ENCODE measurements at places on chromosomes 6 and 20.
A peak's percentile ranks its signal among the peaks of the same experiment; 100 is the strongest.

- DNase-seq: no peak
- no peak overlapping the region for H3K4me3 ChIP-seq
- no peaks in the 10 kb centered on the region for H3K4me1 ChIP-seq
Observed at GRCh38 chr20:34629904-34630303, 47.0 kb downstream of the PIGU start.

DNA sequence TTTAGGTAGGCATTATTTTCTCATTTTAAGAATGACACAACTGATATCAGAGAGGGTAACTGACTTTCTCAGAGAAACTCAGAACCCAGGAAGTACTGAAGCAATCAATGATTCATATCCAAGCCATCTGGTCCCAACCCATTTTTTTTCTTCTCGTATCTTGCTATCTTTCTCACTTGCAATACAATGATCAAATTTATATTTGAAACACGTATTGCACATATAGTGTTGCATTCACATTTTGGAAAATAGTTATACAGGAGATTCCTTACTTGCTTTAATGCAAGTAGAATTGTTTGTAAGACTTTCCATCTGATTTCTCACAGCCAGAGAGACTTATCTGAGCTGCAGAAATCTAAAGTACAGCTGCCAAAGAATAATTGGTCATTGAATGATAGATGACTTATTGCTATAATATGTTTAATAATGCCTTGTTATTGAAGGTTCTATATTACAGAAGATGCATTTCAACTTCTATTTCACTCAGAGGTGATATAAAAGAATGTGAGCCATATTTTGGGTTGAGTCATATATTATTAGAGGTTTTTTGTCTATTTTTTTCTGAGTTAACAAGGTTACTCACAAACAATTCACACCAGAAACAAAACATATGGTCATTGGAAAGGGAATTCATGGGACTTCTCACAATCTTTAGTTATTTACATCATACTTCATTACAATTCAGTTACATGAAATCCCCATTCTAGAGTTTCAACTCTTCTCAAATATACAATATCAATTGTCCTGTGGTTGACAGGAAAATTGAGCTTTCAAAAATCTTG lies 337.5 kb upstream of the CITED2 start:
- no peak overlapping the region for H3K27ac ChIP-seq
- peaks cover 13% of the 10 kb centered on the region for H3K4me1 ChIP-seq
- no peaks in the 10 kb centered on the region for H3K27me3 ChIP-seq
- no peak overlapping the region for H3K4me3 ChIP-seq
- H3K36me3 ChIP-seq: no peaks in the 10 kb centered on the region

GRCh38 chr6:162962093-162962492 lies 234.3 kb downstream of the PACRG start:
- H3K27me3 ChIP-seq: no peaks in the 10 kb centered on the region
- no peak overlapping the region for H3K4me3 ChIP-seq
- H3K27ac ChIP-seq: no peak overlapping the region
- H3K4me1 ChIP-seq: peaks cover 12% of the 10 kb centered on the region

GRCh38 chr6:17240803-17241500 lies 40.2 kb upstream of the RBM24 start:
- H3K36me3 ChIP-seq: no peaks in the 10 kb centered on the region
- DNase-seq: no peak
- H3K27me3 ChIP-seq: no peaks in the 10 kb centered on the region
- H3K4me1 ChIP-seq: no peaks in the 10 kb centered on the region
- H3K27ac ChIP-seq: no peak overlapping the region
- H3K4me3 ChIP-seq: no peak overlapping the region

- no peak overlapping the region for H3K4me3 ChIP-seq
- H3K4me1 ChIP-seq: no peaks in the 10 kb centered on the region
- no peak overlapping the region for H3K27ac ChIP-seq
- DNase-seq: no peak
- H3K36me3 ChIP-seq: no peaks in the 10 kb centered on the region
Observed at GRCh38 chr20:46544576-46544975, 5.9 kb downstream of the OCSTAMP start.

GRCh38 chr20:41004531-41005360 lies 23.9 kb upstream of the TOP1 start:
- H3K27me3 ChIP-seq: no peaks in the 10 kb centered on the region
- H3K36me3 ChIP-seq: no peaks in the 10 kb centered on the region
- peak overlapping the region; percentile 13 for H3K27ac ChIP-seq
- DNase-seq: no peak
- peak overlapping the region; percentile 25 for H3K4me3 ChIP-seq

GRCh38 chr20:17571153-17571527 lies 1.3 kb downstream of the DSTN start:
- H3K27ac ChIP-seq: peak overlapping the region; percentile 99
- H3K4me3 ChIP-seq: peak overlapping the region; percentile 97
- DNase-seq: no peak
- no peaks in the 10 kb centered on the region for H3K4me1 ChIP-seq
- H3K36me3 ChIP-seq: peaks cover 14% of the 10 kb centered on the region

DNA sequence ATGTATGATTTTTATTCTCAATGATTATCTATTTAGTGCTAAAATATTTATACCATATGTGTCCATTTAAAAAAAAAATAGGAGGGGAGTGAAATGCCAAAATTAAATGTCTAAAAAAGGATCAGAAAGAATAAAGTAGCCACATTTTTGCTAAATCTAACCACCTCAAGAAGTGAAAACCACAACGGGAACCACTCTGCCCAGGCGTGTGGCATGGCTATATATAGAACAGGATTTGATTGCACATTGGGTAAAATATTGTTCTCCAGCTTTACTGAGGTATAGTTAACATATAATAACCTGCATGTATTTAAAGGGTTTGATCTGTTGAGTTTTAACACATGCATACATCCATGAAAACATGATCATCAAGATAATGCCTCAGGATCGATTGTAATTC lies 19.0 kb upstream of the AFDN start:
- no peak overlapping the region for H3K4me3 ChIP-seq
- H3K27me3 ChIP-seq: no peaks in the 10 kb centered on the region
- H3K4me1 ChIP-seq: peaks cover 8% of the 10 kb centered on the region
- H3K36me3 ChIP-seq: no peaks in the 10 kb centered on the region

DNA sequence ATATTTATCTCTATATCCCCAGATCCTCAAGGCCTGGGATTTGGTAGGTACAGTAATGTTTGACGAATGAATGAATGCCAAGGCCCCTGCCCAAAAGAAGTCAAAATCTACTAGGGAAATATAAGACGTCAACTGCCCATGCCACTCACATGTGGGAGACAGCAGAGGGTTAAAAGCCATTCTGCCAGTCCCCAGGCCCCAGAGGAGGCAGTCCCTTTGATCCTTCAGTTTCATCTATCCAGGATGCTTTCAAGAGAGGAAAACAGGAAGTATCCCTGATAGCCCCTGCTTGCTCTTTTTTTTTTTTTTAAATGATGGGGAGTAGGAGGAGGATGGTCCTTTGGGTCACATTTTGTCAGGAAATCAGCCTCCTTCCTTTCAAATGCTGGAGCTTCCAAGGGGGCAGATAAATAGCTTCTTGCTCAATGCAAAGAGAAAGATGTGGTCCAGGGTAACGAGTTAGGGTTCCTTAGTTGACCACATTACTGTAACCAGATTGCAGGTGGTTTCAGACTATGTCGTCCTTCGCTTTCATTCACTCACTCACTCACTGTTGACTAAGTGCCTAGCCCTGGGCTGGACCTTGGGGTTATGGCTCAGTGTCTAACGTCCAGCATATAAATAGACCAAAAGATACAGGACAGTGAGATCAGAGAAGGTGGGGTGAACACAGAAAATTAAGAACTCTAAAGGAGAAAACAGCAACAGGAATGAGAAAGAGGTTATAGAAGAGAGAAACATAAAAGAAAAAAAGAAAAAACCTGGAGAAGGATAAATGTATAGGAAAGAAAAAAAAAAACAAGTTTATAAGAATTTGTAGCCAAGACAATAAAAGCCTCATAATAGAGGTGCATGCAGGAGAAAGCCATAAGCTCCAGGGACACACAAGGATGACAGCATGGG lies 64.6 kb upstream of the PIM1 start:
- no peaks in the 10 kb centered on the region for H3K27me3 ChIP-seq
- peak overlapping the region; percentile 4 for H3K27ac ChIP-seq
- peaks cover 18% of the 10 kb centered on the region for H3K4me1 ChIP-seq
- no peaks in the 10 kb centered on the region for H3K36me3 ChIP-seq
- DNase-seq: peak; percentile 39

GRCh38 chr6:154502553-154502952 lies 7.9 kb downstream of the CNKSR3 start:
- H3K4me1 ChIP-seq: peaks cover 10% of the 10 kb centered on the region
- no peaks in the 10 kb centered on the region for H3K36me3 ChIP-seq
- no peak for DNase-seq
- no peak overlapping the region for H3K27ac ChIP-seq
- no peak overlapping the region for H3K4me3 ChIP-seq
- no peaks in the 10 kb centered on the region for H3K27me3 ChIP-seq

- H3K36me3 ChIP-seq: peaks cover 87% of the 10 kb centered on the region
- H3K4me3 ChIP-seq: no peak overlapping the region
- no peaks in the 10 kb centered on the region for H3K27me3 ChIP-seq
- H3K4me1 ChIP-seq: no peaks in the 10 kb centered on the region
Observed at GRCh38 chr6:152204591-152204990, 397.1 kb downstream of the ESR1 start.

DNA sequence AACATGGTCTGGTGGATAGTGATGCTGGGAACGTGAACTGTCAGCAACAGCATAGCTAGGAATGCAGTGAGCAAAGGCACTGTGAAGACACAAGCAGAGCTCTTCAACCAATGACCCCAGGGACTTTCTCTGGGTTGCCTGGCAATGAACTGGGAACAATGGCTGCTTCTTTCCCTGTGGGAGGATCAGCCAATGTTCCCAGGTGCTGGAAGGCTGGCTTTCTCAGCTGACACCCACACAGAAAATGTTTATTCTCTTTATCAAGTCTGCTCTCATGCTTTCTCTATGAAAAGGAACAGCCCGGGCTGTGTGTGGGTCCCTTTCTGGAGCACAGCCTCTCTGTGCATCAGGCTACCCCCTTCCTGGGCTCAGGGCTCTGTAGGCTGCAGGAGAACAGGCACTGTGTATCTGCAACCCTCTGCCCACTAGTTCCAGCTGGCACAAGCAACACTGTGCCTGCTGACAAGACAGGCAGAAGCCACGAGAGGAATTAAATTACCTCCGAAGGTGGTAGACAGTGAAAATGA lies 54.2 kb downstream of the HFE start:
- peaks cover 13% of the 10 kb centered on the region for H3K4me1 ChIP-seq
- H3K36me3 ChIP-seq: peaks cover 36% of the 10 kb centered on the region
- H3K27ac ChIP-seq: peak overlapping the region; percentile 44
- DNase-seq: no peak
- no peaks in the 10 kb centered on the region for H3K27me3 ChIP-seq
- H3K4me3 ChIP-seq: no peak overlapping the region

DNA sequence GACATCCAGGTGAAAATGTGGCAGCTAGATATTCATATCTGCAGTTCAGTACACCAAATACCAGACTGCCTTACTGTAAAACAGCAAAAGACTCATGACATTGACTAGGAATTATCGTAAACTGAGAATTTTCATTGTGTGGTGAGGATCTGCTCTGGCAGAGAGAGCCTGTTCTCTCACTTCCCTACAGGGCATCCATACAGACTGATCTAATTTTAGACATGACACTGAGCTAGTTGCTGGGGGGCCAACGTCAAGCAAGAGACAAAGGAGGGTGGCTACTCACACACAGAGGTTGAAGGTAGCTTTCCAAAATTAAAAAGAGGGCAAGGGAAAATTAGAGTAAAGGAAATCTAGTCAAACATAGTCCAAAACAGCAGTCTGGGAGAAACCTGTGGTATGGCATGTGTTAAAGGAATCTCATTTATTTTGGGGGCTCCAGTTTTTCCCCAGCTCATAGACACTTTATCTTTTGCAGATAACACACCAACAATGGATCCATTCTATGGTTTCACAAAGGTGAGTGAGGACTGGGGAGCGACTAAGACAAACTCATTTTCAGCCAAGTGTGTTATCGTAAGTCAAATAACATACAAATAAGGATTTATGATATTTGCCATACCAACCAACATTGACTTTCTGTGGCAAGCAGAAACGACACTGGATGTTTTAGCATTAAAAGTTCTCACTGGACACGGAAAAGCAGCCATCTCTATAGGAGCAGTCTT lies 36.6 kb upstream of the NHSL1 start:
- no peaks in the 10 kb centered on the region for H3K4me1 ChIP-seq
- no peak overlapping the region for H3K27ac ChIP-seq
- no peak overlapping the region for H3K4me3 ChIP-seq
- no peaks in the 10 kb centered on the region for H3K36me3 ChIP-seq

DNA sequence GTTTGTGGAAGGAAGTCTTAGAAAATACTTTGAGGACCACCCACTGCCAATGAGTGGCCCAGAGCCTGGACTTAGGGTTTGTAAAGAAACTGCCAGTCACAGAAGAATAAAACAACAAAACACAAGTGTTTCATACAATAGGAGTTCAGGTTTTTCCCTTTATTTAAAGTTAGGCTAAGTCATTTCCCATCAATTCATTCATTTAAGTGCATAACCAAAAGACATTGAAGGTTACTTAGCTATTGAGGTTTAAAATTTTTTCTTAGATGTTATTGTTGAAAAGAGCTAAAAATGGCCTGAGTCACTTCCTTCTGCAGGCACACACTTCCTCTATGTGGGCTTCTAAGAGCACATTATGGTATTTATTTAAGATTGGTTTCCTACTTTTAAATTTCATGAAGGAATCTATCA lies 54.2 kb downstream of the ARMC2 start:
- no peak for DNase-seq
- H3K4me3 ChIP-seq: no peak overlapping the region
- H3K27me3 ChIP-seq: no peaks in the 10 kb centered on the region
- peaks cover 9% of the 10 kb centered on the region for H3K4me1 ChIP-seq

- peak within 1 kb of the TSS; percentile 96 for H3K27ac ChIP-seq
- H3K4me1 ChIP-seq: peaks cover 10% of the 10 kb centered on the region
- peaks cover 13% of the 10 kb centered on the region for H3K36me3 ChIP-seq
- H3K27me3 ChIP-seq: no peaks in the 10 kb centered on the region
- DNase-seq: peak; percentile 98
Observed at GRCh38 chr6:109381747-109382575, at the start of gene CD164. Gene CD164 (minus strand): TSS chr6:109382467. CDS start chr6:109382378, 89 bp downstream.

GRCh38 chr6:105077596-105078385 lies 102.0 kb downstream of the POPDC3 start:
- DNase-seq: peak; percentile 31
- no peaks in the 10 kb centered on the region for H3K4me1 ChIP-seq
- H3K4me3 ChIP-seq: no peak overlapping the region
- H3K27me3 ChIP-seq: no peaks in the 10 kb centered on the region
- H3K36me3 ChIP-seq: no peaks in the 10 kb centered on the region

DNA sequence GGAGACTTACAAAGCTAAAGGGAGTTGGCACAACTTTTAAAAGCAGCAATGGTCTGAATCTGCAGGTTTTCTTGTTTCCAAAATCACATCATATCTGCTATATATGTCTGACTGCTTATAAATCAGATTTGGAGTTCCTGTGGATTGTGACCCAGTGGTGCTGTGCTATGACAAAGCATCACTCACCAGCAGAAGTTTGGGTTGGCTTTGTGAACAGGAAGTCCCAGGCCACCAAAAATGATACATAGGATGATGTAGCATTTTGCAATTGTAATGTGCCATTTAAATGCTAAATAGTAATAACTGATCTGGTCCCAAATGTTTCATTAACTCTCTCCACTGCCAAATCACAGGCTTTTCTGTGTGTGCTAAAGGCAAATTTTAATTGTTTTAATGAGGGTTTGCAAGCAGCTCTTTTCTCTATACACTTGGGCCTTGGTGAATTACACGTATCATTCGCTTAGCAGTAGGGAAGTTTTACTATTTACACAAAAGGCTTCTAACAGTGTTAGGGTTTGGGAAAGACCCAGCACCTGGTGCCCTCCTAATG lies 60.8 kb downstream of the SYNDIG1 start:
- no peaks in the 10 kb centered on the region for H3K36me3 ChIP-seq
- no peak overlapping the region for H3K4me3 ChIP-seq
- DNase-seq: no peak
- no peak overlapping the region for H3K27ac ChIP-seq
- no peaks in the 10 kb centered on the region for H3K4me1 ChIP-seq

- DNase-seq: no peak
- H3K4me3 ChIP-seq: no peak overlapping the region
- H3K27ac ChIP-seq: peak overlapping the region; percentile 98
- H3K36me3 ChIP-seq: no peaks in the 10 kb centered on the region
Observed at GRCh38 chr20:57840066-57840465, 130.3 kb upstream of the PMEPA1 start.

Data from SK-N-SH (cell line).